ENCODE measurements at places on chromosomes 5 and 9. TPM values are rescaled to one million over a fixed set of nuclear protein-coding genes. Genes with fewer than 3 reads are reported as not detected.

AK1 gene
- total RNA-seq, result 24.8 TPM

F2RL2 gene
- not detected for total RNA-seq

ISL1 gene
- total RNA-seq, result not detected

ADRB2 gene
- 9.5 TPM for total RNA-seq

FASTKD3 gene
- total RNA-seq, result 9.1 TPM

SLC9A3 gene
- total RNA-seq, result 0.79 TPM

MZB1 gene
- 0.22 TPM for total RNA-seq

AMBP gene
- total RNA-seq, result not detected

TMEM215 gene
- total RNA-seq, result not detected

PCDHGC4 gene
- total RNA-seq, result 0.79 TPM
